Progenitor cell of endocrine pancreas (in vitro differentiated cells): ENCODE measurements at places on chromosomes 3 and 15. TPM values are rescaled to one million over a fixed set of nuclear protein-coding genes. Genes with fewer than 3 reads are reported as not detected.

The ENTPD3 gene
- 1.3 and 1.4 TPM in 2 replicates for total RNA-seq

The SEMA3B gene
- 24.6 and 27.6 TPM in 2 replicates for total RNA-seq

The MESP2 gene
- total RNA-seq: not detected in 2 replicates

The AGBL1 gene
- total RNA-seq: not detected in 2 replicates

The SOX2 gene
- 55.0 and 72.0 TPM in 2 replicates for total RNA-seq

The CKMT1B gene
- 1.8 and 3.3 TPM in 2 replicates for total RNA-seq

The CERS3 gene
- total RNA-seq: 0.38 TPM in 1 of 2 replicates, not detected in the other

The SMAD6 gene
- 35.5 and 38.9 TPM in 2 replicates for total RNA-seq

The PLA2G4E gene
- total RNA-seq: 0.09 TPM in 1 of 2 replicates, not detected in the other

The TMEM108 gene
- total RNA-seq: 6.1 and 6.7 TPM in 2 replicates

The TM4SF1 gene
- 2.1 and 2.3 TPM in 2 replicates for total RNA-seq

The GOLGA6L26 gene
- total RNA-seq: not detected in 2 replicates

The HACL1 gene
- total RNA-seq: 24.4 and 25.9 TPM in 2 replicates

The ECE2 gene
- not detected in 2 replicates for total RNA-seq

The KBTBD13 gene
- total RNA-seq: not detected in 2 replicates

The SYNPR gene
- 13.2 and 13.3 TPM in 2 replicates for total RNA-seq

The TP63 gene
- total RNA-seq: 0.72 and 1.6 TPM in 2 replicates

The ALG1L2 gene
- 3.5 and 3.9 TPM in 2 replicates for total RNA-seq

The CCDC54 gene
- total RNA-seq: not detected in 2 replicates

The SLC24A5 gene
- not detected in 2 replicates for total RNA-seq

The BCHE gene
- total RNA-seq: 1.1 and 2.1 TPM in 2 replicates

The ATP2B2 gene
- 0.07 TPM in 2 replicates for total RNA-seq

The KBTBD8 gene
- total RNA-seq: 5.8 and 6.1 TPM in 2 replicates

The PLD1 gene
- total RNA-seq: 143 and 156 TPM in 2 replicates

The TM4SF18 gene
- total RNA-seq: 0.36 TPM in 1 of 2 replicates, not detected in the other

The CDV3 gene
- 175 and 177 TPM in 2 replicates for total RNA-seq

The KLF15 gene
- total RNA-seq: 16.4 and 17.7 TPM in 2 replicates

The CHRNA7 gene
- 5.1 and 5.7 TPM in 2 replicates for total RNA-seq

The C2CD4B gene
- total RNA-seq: 0.53 and 0.69 TPM in 2 replicates

The SNTN gene
- 0.26 TPM in 1 of 2 replicates, not detected in the other for total RNA-seq

The PTX3 gene
- total RNA-seq: 0.34 and 0.40 TPM in 2 replicates

The ZMAT3 gene
- 13.6 and 14.1 TPM in 2 replicates for total RNA-seq

The NRROS gene
- total RNA-seq: 1.4 and 2.0 TPM in 2 replicates

The CACNA1D gene
- total RNA-seq: 6.3 and 8.1 TPM in 2 replicates

The SLC22A14 gene
- 0.18 and 0.72 TPM in 2 replicates for total RNA-seq

The EFCC1 gene
- total RNA-seq: 0.60 TPM in 2 replicates

The CRABP1 gene
- 1.1 and 2.8 TPM in 2 replicates for total RNA-seq

The BFSP2 gene
- not detected in 2 replicates for total RNA-seq

The LDHAL6B gene
- total RNA-seq: not detected in 2 replicates

The ARRDC4 gene
- 11.9 and 12.1 TPM in 2 replicates for total RNA-seq

The TLR9 gene
- not detected in 2 replicates for total RNA-seq

The CYP1A1 gene
- 1.5 and 2.8 TPM in 2 replicates for total RNA-seq

The GPX1 gene
- total RNA-seq: 130 TPM in 2 replicates

The TPRG1 gene
- 0.67 and 2.3 TPM in 2 replicates for total RNA-seq

The SH2D7 gene
- total RNA-seq: not detected in 2 replicates

The CA12 gene
- total RNA-seq: 0.38 and 0.58 TPM in 2 replicates

The SKOR1 gene
- total RNA-seq: 0.60 and 0.75 TPM in 2 replicates

The CHSY1 gene
- total RNA-seq: 33.2 and 36.7 TPM in 2 replicates

The RTP1 gene
- total RNA-seq: not detected in 2 replicates

The LRRK1 gene
- total RNA-seq: 0.86 and 1.6 TPM in 2 replicates

The ZNF662 gene
- total RNA-seq: 0.40 and 0.65 TPM in 2 replicates

The CEMIP gene
- 0.77 and 1.3 TPM in 2 replicates for total RNA-seq
